ENCODE measurements at places on chromosomes 2 and 18.

DNA sequence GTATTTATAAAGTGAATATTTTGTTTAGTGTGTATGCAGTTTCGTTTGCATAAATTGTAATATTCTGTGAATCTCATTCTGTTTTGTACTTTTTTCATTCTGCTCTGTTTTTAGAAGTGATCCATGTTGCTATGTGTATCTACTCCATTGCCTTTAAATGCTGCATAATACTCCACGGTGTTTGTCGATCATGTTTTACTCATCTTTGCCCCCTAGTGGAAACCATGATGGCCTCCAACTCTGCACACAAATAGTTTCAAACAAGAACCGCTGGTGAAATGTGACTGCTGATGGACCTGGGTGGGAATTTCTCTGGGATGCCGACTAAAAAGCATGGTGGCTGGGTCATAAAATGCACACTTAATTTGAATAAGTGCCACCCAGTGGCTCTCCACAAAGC, 32.0 kb upstream of the SKOR2 start:
- no peak for DNase-seq

- DNase-seq, result no peak
Observed at GRCh38 chr2:9847140-9847539, 3.9 kb downstream of the TAF1B start.

DNA sequence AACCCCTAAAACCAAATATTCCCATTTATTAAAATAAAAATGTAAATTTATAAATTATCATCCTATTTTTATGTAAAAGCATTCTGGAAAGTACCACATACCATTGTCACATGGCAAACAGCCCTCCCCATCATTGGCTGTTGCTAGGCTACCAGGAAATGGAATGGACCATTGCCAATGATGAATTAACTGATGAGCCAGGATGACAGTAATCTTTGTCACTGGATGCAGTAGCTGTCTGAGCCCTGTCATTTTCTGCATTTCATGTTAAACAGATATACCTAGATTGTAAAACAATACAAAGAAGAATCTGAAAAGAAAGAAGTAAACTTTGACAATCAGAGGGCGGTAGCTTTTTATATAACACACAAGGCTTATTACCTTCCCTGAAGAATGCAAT, 641.4 kb downstream of the BCL11A start:
- no peak for DNase-seq

GRCh38 chr2:150459281-150459680, 28.2 kb downstream of the RND3 start:
- no peak for DNase-seq

GRCh38 chr2:215138479-215138878, at the start of gene ABCA12:
ABCA12 (minus strand) TSS chr2:215138626; CDS start chr2:215138208, 418 bp downstream.
- DNase-seq, result no peak

- DNase-seq, result no peak
Observed at GRCh38 chr2:53945538-53945937, 25.3 kb downstream of the PSME4 start.

DNA sequence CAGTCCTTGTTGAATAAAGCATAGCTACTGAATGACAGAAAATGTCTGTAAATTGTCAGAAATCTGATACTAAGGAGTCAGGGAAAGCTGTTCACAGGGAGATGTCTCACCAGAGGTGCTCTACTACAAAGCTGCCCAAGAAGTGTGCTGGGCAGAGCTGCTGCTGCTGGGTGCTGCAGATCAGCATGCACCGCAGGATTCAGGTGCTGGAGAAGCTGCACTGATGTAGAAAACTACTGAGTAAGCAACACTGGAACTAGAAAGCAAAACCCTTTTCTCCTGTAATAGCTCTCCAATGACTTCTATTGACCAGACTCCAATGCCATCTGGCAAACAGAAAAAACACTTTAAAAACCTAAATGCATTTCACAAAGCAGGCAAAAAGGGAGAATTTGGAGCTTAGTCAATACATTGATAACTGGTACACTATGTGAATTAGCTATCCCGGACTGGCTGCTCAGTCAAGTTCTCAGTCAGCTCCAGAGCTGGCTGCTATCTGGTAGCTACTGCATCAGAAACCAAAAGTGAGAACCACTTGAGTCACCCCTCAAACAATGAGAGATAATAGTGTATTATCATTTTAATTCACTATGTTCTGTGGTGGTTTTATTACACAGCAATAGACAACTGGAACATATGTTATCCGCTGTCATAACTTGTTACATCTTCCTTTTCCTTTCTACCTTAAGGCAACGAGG, 493.1 kb downstream of the CPS1 start:
- DNase-seq, result no peak

- DNase-seq, result no peak
Observed at GRCh38 chr18:47120428-47120827, 29.9 kb downstream of the HDHD2 start.

DNA sequence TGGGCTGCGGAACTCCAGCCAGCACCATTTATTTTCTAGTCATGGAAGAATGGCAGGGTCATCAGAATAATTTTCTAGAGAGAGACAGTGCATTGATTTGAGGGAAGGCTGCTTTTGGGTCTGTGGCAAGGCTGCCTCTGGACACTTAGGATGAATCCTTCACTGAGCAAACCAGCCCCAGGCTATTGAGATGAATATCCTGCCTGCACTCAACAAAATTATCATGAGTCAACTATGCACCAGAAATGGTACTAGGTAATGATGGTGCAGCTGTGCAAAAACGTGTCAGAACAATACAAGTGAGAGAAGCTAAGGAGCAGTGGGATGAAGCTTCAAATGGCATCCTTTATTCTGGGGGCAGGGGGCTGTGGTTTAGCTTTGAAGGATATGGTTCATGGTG, 115.8 kb downstream of the SPHKAP start:
- no peak for DNase-seq

GRCh38 chr18:48915626-48916425, 34.9 kb downstream of the SMAD7 start:
- DNase-seq, result no peak

- no peak for DNase-seq
Observed at GRCh38 chr2:74618410-74619083, 29.6 kb downstream of the M1AP start.

GRCh38 chr2:3494984-3495666, 24.2 kb downstream of the ADI1 start:
- DNase-seq, result no peak

GRCh38 chr2:75560022-75560767, 544 bp downstream of the EVA1A start:
- no peak for DNase-seq

GRCh38 chr2:239706367-239706766, 305.5 kb upstream of the HDAC4 start:
- no peak for DNase-seq

DNA sequence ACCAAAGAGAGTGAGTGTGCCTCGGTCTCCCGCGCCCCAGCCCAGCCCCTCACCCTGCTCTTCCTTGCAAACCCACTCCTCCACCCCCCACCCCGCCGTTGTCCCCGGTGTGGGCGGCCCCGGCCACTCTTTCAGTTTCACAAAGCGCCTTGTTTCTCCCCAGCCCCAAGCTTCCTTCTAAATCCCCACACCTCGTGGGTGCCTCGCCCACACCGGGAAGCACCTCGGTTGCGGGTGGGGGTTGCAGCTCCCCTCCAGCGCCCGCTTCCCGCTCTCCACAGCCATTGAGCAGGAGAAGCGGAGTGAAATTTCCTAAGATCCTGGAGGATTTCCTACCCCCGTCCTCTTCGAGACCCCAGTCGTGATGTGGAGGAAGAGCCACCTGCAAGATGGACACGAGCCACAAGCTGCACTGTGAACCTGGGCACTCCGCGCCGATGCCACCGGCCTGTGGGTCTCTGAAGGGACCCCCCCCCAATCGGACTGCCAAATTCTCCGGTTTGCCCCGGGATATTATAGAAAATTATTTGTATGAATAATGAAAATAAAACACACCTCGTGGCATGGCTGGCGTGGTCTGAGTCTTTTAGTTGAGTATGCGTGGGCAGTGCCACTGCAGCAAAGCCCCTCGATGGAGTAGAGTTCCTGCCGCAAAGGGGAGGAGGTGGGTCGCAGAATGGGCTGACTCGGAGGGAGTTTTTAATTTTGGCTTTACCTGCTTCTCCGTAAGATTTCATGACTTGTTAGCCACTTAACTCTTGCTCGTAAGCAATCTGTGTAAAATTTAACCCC, 848 bp downstream of the TMSB10 start:
- no peak for DNase-seq

- DNase-seq, result no peak
Observed at GRCh38 chr2:55136138-55136541, 85.9 kb upstream of the RTN4 start.

GRCh38 chr2:199979832-199980628, 24.6 kb downstream of the MAIP1 start:
- DNase-seq, result no peak

DNA sequence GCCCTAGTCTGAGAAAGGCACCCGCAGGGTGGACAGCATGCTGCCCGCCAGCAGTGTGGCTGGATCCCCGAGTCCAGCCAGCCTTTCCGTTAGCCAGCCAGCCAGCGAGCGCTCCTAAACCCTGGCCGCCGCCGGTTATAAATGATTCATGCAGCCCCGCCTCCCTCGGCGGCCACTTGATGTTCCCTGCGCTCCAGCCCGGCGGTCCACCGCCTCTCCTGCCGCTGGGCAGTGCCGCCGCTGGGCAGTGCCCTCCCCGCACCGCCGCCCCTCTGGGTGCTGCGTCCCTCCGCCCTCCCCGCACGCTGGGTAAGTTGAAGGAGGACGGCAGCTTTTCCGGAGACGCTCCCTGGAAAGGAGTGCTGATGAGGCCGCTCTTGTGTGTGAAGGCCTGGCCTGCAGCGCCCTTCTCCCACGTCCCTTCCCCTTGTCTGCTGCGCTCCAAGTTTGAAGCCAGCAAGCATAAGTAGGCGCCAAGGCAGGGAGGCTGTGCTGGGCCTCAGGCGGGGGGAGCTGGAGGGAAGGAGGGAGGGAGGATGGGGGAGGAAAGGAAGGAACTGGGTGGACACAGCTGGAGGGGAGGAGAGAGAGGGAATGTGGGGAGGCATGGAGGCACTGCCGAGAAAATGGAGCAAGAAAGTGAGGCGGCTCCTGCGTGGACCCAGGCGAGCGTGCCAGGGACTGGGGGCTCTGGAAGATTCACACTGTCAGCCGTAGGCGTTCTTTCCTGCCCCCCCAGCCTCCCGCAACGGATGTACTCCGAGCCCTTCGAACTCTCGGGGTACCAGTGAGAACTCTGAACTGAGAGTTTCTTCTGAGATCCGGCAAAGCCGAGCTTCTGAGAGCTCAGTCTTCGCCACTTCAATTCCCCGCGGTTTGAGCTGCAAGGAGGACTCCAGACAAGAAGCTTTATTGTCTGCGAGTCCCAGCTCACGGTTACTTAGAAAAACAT, 131.9 kb downstream of the GLI2 start:
- no peak for DNase-seq

- no peak for DNase-seq
Observed at GRCh38 chr18:34771958-34772357, 61.9 kb downstream of the DTNA start.

GRCh38 chr2:200356321-200356720, 49.8 kb downstream of the SPATS2L start:
- DNase-seq, result no peak

GRCh38 chr2:8094526-8094925, 587.3 kb upstream of the ID2 start:
- DNase-seq, result no peak

DNA sequence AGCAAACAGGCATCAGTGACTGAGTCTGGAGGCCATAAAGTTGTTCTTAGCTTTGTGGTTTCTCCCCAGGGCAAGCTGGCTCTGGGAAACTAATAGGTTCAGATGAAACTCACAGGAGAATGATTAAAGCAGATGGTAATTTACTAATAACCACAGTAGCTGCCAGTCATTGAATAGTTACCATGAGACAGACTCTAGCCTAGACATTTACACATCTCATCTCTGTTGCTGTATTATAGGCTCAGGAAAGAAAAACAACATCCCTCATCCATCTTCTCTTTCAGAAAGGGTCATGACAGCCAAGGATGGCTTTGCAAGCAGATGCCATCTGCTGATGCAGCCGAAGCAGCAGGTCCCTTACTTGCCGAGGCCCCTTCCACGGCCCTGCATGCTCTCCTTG, 314.0 kb upstream of the ID2 start:
- DNase-seq, result no peak

DNA sequence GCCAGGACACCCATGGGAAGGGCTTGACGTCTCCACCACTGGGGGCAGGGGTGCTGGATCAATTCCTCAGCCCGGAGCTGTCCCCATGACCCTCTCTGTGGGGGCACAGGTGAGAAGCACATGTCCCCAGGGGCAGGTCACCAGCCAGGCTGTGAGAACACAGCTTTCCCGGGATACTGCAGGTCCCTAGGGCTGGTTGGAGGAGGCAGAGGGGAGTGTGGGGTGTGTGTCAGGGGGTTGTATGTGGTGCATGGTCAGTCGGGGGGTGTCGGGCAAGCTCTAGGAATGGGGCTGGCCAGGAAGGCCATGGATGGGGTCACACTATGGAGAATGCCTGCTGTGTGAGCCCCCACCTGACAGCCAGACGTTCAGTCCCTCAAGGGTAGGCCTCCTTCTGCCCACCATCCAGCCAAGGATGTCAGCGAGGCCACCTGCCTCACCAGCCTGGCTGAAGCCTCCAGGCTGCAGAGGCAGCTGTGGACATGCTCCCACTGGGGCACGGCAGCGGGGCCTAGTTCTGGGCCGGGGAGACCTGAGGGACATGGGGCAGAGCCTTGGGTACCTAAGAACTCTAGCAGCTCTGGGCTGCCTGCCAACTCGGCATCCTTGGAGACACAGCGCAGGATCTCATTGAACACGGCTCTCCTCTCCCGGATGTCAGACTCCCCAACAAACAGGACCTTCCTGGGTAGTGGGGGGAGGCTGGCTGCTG, 10.3 kb downstream of the HS1BP3 start:
- DNase-seq, result no peak

DNA sequence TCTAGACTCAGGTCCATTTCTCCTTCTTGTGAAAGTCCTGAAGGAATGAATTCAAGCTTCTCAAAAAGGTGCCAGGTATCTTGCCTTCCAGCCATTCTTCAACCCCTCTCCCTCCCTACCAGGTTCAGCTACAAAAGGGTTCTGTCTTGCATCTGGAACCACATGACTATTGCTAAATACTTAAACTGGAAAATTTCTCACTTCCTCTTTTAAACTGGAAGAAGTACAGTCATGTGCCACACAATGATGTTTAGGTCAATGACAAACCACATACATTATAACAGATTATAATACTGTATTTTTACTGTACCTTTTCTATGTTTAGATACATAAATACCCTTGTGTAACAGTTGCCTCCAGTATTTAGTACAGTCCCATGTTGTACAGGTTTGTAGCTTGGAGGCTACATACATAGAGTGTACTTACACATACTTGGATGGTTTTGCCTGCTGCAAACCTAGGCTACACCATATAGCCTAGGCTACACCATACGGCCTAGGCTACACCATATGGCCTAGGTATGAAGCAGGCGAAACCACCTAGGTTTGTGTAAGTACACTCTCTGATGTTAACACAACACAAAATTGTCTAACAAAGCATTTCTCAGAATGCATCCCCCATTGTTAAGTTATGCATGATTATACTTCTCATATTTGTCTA, 142.0 kb upstream of the DNMT3A start:
- no peak for DNase-seq
